ENCODE measurements at places on chromosomes 7 and 10. TPM values are rescaled to one million over a fixed set of nuclear protein-coding genes. Genes with fewer than 3 reads are reported as not detected.

The CTBP2 gene
- total RNA-seq, result 128 TPM

The ZNF107 gene
- 5.8 TPM for total RNA-seq

The GIMAP5 gene
- total RNA-seq, result 0.85 TPM

The CTAGE4 gene
- 0.30 TPM for total RNA-seq

The FGF8 gene
- total RNA-seq, result 0.39 TPM

The TFPI2 gene
- 33.1 TPM for total RNA-seq

The HUS1 gene
- total RNA-seq, result 49.7 TPM

The PVRIG gene
- 0.80 TPM for total RNA-seq

The SLC26A5 gene
- not detected for total RNA-seq

The PTER gene
- 3.6 TPM for total RNA-seq

The CCL26 gene
- total RNA-seq, result not detected

The CPA4 gene
- not detected for total RNA-seq

The SFXN4 gene
- total RNA-seq, result 14.5 TPM

The BUD31 gene
- 122 TPM for total RNA-seq

The EXOC4 gene
- 69.6 TPM for total RNA-seq

The ADAMTS14 gene
- not detected for total RNA-seq

The COX15 gene
- total RNA-seq, result 31.7 TPM

The IFIT2 gene
- 0.51 TPM for total RNA-seq

The OR2A12 gene
- not detected for total RNA-seq

The OR2A5 gene
- total RNA-seq, result not detected

The GDF2 gene
- not detected for total RNA-seq

The COBL gene
- total RNA-seq, result 0.11 TPM

The CAMK1D gene
- total RNA-seq, result 1.1 TPM

The NYAP1 gene
- total RNA-seq, result 2.0 TPM

The NKX1-2 gene
- total RNA-seq, result not detected

The MSMB gene
- total RNA-seq, result not detected

The TRIM56 gene
- total RNA-seq, result 21.8 TPM

The GPR26 gene
- total RNA-seq, result not detected

The ZNF425 gene
- total RNA-seq, result 2.0 TPM

The UROS gene
- total RNA-seq, result 40.2 TPM

The RABGEF1 gene
- 14.4 TPM for total RNA-seq

The ABHD11 gene
- 13.3 TPM for total RNA-seq

The NODAL gene
- not detected for total RNA-seq

The GARIN1A gene
- total RNA-seq, result 3.6 TPM

The FBXO24 gene
- 0.38 TPM for total RNA-seq

The FAM221A gene
- total RNA-seq, result 6.1 TPM

The TCF7L2 gene
- 21.8 TPM for total RNA-seq

The EBLN1 gene
- not detected for total RNA-seq

The MLLT10 gene
- 54.6 TPM for total RNA-seq

The C7orf33 gene
- total RNA-seq, result not detected

The UCN3 gene
- total RNA-seq, result not detected

The LRRN3 gene
- total RNA-seq, result not detected

The FFAR4 gene
- total RNA-seq, result not detected

The ERVW-1 gene
- total RNA-seq, result not detected

The PRSS37 gene
- total RNA-seq, result not detected

The HIP1 gene
- total RNA-seq, result 45.1 TPM

The ARPC1B gene
- total RNA-seq, result 232 TPM

The PNLIPRP3 gene
- not detected for total RNA-seq

The SPDYE16 gene
- total RNA-seq, result 0.22 TPM

The HTR5A gene
- total RNA-seq, result not detected

The ZC3HAV1L gene
- total RNA-seq, result 25.7 TPM

The ATG9B gene
- total RNA-seq, result not detected

The SLC4A2 gene
- 187 TPM for total RNA-seq

The CABCOCO1 gene
- total RNA-seq, result 0.51 TPM

The ZNF282 gene
- total RNA-seq, result 36.0 TPM

The ADRB1 gene
- 0.97 TPM for total RNA-seq

The CRYGN gene
- total RNA-seq, result not detected

The PDE6C gene
- total RNA-seq, result not detected

The PPA1 gene
- 140 TPM for total RNA-seq
